ENCODE measurements at places on chromosomes 2 and 18. TPM values are rescaled to one million over a fixed set of nuclear protein-coding genes. Genes with fewer than 3 reads are reported as not detected.

DNA sequence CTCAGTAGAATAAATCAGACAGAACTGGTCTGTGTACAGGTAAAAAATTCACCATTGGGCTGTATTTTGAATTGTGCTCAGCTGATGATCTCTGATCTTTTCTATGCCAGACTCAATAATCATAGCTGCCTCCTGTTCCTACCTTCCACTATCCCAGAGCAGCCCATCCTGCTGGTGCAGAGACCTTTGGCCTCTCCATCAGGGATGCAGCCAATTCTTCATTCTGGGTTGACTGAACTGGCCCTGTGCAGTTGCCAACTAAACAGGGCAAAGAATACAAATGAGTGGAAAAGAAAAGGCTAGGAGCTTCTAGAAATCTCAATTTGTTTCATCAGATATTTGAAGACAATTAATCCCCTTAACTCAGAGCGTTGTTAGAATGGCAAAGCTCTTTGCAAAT lies 1781.3 kb upstream of the CELF4 start:
- no peak for DNase-seq

GRCh38 chr2:234374736-234375135 lies 122.1 kb downstream of the ARL4C start:
- no peak for DNase-seq

DNA sequence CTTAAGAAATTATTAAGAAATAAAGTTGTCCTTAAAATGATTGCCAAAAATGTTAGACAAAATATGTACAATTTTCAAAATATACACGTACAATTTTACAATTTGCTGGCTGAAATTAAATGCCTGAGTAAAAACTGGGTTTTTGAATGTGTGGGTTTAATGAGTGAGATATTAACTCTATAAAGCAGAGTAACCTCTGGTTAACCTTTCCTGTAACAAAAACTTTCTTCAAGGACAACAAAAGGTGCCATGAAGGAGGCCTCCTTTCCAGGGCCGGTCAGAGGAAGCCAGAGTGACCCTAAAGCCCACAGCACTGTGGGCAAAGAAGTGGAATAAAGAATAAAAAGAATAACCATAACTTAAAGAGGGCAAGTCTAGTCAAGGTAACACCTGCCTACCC lies 16.5 kb upstream of the MAL start:
- DNase-seq: no peak

GRCh38 chr2:64311948-64312621 lies 141.9 kb upstream of the LGALSL start:
- no peak for DNase-seq

DNA sequence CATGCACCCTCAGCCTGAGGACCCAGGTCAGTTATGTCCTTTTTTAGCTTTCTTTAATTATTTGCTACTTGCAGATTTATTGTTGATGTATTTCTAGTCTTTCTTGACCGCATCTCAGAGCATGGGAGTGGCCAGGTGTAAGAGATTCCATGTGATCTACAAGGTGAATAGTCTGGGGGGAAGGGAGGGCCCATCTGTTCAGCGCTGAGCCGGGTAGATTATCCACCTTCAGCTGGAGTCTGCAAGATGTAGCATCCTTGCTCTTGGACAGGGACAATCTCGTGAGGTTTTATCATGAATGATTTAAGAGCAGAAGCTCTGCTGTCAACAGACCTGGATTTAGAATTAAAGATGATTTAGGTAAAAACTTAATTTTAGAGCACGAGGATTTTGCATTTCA lies 12.0 kb upstream of the DGKD start:
- no peak for DNase-seq

GRCh38 chr18:77206676-77207374 lies 42.8 kb upstream of the GALR1 start:
- no peak for DNase-seq

DNA sequence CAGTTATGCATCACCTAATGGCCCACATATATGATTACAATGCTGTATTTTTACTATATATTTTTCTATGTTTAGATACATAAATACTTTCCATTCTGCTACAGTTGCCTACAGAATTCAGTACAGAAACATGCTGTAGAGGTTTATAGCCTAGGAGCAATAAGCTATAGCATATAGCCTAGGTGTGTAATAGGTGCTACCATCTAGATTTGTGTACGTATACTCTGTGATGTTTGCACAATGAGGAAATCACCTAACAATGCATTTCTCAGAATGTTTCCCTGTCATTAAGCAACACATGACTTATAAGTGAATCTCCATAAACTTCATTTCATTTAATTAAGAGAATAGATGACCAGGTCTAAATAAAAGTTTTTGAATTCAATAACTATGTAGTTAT lies 43.5 kb downstream of the SLC38A11 start:
- DNase-seq: no peak

- no peak for DNase-seq
These were observed 207.9 kb upstream of the ACVR2A start for GRCh38 chr2:147636886-147637285.

The LYG2 gene
- total RNA-seq: not detected

The HOXD3 gene
- not detected for total RNA-seq

The EFEMP1 gene
- 43.9 TPM for total RNA-seq

DNA sequence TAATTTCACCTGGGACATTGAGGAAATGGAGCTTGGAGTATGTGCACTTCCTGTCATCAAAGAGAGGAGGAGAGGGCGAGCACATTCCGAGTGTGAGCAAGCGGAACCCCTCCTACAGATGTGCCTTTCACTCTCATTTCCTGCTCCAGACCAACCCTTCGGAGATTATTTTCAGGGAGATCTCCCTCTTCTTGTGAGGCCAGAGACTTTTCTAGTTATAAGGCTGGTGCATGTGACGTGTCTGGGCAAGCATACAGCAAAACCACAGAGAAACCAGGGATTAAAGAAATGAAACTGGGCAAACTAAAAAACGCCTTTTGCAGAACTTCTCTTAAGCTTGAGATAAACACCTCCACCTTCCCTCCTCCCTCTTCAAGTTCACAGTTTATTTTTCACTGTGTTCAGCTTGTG lies 409.2 kb upstream of the TCF4 start:
- DNase-seq: no peak

DNA sequence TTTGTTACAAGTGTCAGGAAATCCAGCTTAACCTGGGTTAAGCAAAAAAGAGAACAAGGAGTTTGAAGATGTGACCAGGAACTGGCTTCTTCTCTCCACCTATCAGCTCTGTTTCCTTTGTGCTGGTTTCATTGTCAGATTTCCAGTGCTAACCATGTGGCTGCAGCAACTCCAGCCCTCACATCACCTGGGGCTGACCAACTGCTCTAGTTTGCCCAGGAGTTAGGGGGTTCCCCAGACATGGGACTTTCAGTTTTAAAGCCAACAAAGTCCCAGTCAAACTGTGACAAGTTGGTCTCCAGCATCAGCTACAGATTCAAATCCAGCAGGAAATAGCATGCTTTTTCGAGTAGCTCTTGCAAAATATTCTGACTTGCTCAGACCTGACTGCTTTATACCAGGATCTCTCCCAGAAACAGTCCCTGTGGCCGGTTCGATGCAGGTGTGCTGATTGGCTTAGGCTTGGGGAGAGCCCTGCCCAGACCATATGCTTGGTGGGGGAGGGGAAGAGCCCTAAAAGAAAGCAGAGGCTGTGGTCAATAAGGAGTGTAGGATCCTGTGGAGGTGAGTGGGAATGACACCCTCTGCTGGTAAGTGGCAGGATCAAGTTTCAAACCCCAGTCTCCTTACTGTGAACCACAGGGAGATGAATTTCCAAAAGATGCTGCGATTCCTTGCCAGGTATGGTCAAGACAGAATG lies 49.5 kb downstream of the KCNE4 start:
- DNase-seq: peak; percentile 12

DNA sequence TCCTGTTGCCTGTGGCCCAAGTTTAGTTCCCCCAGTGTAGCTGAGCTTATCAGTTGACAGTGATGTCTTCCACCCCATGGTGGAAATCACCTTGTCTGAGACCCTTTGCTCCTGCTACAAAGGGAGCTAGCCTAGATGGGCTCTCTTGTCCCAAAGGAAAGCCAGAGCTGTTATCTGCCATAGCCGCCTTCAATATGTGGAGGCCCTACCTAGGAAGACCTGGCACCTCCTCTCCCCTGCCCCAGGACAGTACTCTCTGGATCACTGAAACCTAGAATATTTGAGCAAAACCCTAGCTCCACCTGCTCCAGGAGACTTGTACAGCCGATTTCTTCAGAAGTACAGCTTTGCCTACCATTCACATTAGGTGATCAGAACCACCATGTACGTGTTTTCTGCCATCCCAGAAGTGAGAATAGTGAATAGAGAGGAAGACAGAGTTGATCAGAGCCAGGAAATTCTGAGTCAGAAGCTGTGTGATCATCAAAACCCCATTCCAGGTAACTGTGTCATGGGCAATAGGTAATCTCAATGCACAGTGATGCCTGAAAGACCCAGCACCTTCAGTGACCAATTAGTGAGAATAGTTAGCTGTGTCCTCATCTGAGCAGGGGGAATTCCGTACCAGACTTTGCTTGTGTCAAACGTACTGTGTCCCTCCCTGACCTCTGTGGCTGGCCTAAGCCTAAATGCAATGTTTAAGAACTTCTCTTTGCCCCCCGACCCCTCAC lies 138.4 kb upstream of the ALPP start:
- DNase-seq: no peak

The CFC1B gene
- not detected for total RNA-seq

The BCS1L gene
- 45.8 TPM for total RNA-seq

DNA sequence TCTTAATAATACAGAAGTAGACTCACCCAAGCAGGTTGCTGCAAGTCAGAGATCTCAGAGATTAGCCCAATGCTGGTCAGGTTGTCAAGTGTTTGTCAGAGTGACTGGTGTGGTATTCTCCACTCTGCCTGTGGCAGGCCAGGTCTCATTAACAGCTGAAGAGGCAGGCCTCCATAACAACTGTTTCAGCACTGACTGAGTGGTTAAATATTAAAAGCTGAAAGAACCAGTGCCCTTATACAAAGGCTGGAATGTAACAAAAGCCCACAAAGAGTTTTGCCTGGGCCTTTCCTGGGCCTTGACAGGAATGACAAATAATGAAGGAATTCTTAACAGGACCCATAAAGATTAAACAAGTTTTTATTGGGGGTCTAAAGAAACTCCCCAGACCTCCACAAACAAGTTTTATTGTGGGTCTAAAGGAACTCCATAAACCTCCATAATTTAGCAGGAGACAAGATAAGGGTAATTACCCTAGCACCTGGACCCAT lies 26.8 kb downstream of the SULT1C2 start:
- DNase-seq: peak; percentile 15

GRCh38 chr18:5297597-5297996 lies 2.1 kb upstream of the ZBTB14 start:
- no peak for DNase-seq

DNA sequence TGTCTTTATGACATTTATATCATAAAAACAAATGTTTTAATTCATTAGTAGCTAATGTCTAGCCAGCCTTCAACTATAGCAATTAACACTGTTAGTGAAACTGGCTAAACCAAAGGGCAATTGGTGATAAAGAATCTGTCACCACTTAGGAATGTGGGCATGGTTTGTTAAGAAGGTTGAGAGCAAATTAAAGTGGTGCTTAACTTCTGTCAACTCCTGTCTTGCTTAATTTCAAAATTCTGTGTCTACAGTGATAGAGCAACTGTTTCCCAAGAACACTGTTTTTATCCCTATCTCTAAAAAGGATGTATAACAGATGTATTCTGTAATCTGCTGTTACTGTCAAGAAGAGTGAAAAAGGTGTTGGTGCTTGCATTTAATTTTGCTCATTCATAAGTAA lies 36.5 kb downstream of the CFAP36 start:
- no peak for DNase-seq

All from progenitor cell of endocrine pancreas (in vitro differentiated cells).